ENCODE measurements at places on chromosomes 6 and 20.
A peak's percentile ranks its signal among the peaks of the same experiment; 100 is the strongest.

DNA sequence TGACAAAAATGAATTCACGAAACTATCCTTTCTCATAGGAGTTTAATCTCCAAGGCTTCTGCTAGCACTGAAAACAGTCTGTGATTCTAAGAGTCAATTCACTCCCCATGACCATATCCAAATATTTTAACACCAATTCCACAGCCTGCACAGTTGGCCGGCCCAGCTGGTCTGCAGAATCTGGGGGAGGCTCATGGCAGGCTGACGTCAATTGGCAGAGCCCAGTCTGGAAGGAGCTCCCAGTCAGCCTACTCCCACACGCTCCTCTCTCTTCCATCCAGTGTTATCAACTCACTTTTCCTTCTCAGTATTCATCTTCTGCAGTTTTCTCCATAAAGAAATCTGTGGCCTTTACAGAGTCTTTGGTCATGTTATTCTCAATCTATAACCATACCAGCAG lies 111.0 kb downstream of the TBXT start:
- no peak for DNase-seq

DNA sequence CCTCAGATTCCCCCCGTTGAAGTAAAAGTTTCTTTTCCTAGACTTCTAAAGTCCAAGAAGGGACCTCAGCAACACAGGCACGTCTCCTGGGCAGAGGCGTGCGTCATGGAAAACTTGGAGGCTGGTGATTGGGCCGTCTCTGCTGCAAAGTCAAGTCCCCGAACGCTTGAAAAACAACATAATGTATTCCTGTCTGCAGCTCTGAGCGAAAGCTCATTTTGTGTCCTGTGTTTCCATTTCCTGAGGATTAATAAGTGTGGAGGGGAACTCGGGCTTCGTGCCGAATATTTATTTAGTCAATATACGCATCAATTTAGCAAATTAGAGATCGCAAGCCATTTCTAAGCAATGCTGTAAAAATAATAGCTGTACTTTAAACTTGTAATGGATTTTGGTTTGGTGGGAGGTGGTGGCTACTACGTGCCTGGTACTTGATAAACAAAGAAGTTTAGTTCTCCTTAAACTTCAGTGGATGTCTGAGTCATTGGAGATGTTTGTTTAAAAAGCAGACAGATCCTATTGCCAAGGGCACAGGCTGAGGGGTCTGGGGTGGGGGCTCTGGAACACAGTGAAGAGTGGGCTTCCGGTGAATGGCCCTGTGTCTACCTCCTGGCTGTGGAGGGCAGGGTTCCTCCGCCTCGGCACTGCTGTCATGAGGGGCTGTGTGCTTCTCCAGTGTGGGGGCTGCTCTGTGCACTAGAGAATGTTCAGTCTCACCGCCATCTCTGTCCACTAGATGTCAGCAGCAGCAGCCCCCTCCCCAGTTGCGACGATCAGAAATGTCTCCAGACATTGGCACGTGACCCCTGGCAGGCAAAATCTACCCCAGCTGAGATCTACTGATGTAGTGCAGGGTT lies 21.8 kb downstream of the PCK1 start:
- peak; percentile 34 for DNase-seq

GRCh38 chr6:17998003-17998402 lies 10.6 kb upstream of the KIF13A start:
- no peak for DNase-seq

- peak; percentile 52 for DNase-seq
Measured at GRCh38 chr6:19805129-19805481, 32.1 kb upstream of the ID4 start.
